ENCODE measurements at places on chromosomes 12 and 14.

DNA sequence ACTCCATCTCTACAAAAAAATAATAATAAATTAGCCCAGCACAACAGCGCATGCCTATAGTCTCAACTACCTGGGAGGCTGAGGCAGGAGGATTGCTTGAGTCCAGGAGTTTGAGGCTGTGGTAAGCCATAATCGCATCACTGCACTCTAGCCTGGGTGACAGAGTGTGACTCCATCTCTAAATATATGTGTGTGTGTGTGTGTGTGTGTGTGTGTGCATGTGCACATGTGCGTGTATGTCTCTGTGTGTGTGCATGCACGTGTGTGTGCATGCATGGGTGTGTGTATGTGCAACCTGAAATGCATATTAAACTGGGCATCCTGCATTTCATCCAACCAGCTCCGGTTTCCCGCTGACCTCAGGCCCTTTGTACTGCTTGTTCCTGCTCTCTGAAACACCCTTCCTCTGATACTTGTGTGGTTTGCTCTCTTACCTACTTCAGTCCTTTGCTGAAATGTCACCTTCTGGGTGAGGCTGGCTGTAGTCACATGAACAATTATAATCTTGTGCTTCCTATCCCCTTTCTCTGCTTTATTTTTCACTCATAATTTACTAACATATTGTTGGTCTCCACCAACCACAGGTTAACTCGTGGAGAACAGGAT is 46.9 kb downstream of the PHLDA1 start:
- DNase-seq: no peak

- no peak for DNase-seq
Measured at GRCh38 chr14:20478894-20479293, 9.7 kb downstream of the PNP start.

DNA sequence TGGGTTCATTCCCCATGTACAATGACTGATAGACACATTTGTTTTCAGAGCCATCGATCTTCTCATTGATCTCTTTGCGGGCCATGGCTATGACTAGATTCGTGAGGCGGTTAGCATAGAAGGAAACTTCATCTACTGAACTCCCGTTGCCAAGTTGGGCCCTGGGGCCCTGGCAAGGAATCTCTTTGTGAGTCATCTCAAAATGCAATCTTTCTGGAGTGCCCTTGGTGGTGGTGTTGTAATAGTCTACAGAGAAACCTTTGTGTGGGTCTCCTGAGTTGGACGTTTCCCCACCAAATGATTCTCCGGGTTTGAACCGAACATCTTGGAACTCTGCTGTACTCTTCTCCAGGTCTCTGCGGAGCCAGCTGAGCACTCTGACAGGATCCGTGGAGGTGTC is 20.4 kb downstream of the AKAP3 start:
- no peak for DNase-seq

GRCh38 chr12:48947727-48948126 is 9.6 kb downstream of the ARF3 start:
- no peak for DNase-seq

- no peak for DNase-seq
Measured at GRCh38 chr12:1791104-1791841, 29.1 kb upstream of the LRTM2 start.
